Activated T-helper 2 cell treated with anti-CD3 and anti-CD28 coated beads, Interferon-gamma antibody, Interleukin-2, Interleukin-4, amounts not matched to agents 10 μg/mL and 5 μg/mL and 100 μg/mL, durations not matched to agents 14 hours and 24 hours and 36 hours (primary cell): ENCODE measurements at places on chromosomes 3 and 15.

DNA sequence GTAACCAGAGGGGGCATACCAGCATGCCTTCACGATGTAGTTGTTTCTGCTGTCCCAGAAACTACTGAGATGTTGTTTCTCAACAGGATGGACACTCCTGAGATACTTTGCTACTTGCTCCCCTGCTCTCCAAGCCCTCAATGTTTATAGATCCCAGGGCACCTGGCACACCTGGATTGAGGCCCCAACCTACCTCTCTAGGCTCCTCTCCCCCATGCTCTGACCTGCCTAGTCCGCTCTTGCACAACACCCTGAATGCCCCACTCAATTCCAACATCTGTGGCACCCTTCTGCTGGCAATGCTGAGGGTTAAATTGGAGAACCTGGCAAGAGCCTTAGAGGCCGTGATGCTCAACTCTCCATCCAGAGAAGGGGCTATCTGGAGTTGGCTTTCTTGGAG lies 42.5 kb upstream of the ANKRD34C start:
- no peak for DNase-seq

GRCh38 chr15:51327081-51327480 lies 11.3 kb downstream of the CYP19A1 start:
- DNase-seq = no peak

DNA sequence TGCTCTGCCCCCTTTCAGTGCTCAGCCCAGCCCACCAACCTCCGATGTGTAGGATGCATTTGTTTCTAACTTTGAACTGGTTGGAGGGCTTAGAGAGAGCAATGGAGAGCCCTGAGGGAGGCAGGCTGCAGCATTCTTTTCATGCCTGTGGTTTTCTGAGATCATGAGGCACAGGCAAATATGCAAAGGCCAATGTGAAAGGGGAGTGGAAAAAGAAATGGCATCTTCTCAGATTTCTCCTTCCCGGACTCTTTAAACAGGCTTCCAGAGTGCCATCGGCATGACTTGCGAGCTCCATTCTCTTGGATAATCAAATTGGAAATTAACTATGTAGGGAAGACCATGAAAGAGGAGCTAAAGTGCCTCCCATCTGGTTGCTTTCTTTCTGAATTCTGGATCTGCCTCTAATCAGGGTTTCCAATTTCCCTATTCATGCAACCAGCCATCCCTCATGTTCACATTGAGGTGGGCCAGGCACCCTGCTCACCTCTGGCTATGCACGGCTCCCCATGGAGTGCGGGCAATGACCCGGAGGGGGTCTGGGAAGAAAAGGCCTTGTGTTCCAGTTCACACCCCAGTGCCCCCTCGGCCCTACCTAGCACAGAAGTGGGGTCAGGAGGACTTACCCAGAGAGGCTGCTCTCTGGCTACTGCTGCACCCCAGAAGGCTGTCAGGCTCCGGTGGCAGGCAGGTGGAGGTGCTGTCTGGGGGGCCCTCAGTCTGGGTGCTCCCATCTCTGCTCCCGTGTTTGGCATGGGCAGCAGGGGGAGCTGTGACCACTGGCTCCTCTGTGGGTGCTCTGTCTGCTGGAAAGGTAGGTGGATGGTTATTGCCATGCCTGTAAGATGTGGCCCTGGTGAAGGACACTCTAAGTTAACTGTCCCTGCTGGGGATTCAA lies 16.1 kb downstream of the AMOTL2 start:
- no peak for DNase-seq

DNA sequence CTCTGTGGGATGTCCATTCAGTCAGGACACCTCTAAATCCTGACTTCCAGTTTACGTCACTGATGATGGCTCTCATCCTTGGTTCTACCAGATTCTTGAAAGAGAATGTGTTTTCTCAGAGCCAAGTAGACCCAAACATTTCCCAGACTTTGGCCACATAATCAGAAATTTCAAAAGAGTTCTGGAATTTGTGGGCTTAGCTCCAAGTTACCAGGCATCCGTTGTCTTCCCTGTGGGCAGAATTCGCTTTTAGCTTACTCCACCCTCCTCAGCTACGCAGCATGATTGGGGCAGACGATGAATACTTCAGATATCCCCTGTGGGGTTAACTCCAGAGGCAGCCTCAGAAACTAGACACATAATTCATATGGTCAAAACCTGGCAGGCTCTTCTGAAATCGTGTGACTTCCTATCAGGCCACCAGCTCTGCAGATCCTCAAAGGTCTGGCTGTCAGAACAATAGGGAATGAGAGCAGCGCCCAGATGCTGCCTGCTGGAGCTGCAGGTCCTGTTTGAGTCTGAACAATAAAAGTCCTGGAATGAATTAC lies 30.6 kb downstream of the CRTC3 start:
- DNase-seq = no peak
